Left kidney (tissue), 8 donors: ENCODE measurements at places on chromosomes 12 and 14. TPM values are rescaled to one million over a fixed set of nuclear protein-coding genes. Genes with fewer than 3 reads are reported as not detected.

DNA sequence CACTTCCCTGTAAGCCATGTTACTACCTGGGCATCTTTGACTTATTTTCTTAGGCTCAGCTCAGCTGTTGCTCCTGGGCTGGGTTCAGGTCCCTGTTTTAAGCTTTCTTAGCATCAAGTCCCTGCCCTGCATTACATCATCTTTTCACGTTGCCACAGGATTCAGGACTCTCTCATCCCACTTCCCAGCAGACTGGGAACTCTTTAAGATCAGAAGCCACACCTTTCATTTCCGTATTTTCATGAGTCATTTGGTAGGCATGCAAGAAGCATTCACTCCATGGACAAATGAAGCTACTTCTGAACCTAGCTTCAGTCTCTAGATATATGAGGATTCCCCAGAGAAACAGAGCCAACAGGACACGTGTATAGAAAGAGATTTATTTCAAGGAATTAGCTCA is 726.8 kb downstream of the VRK1 start:
- no peak for DNase-seq

- DNase-seq = no peak
Observed at GRCh38 chr14:105861985-105862465, 335.6 kb downstream of the TMEM121 start.

DNA sequence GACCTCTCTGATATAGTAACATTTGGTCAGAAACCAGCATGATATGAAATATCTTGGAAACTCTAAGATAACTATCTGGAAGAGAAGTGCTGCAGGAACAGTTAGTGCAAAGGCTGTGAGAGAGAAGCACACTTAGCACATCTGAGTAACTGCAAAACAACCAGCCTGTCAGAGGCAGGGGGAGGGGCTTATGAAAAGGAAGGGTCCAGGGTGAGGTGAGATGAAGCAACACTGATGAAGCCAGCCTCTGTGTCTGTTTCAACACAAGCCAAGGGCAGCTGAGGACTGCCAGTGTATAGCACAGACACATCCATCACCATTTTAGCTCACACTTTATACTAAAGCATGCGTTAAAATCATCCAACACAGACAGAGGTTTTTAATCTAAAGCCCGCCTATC is 37.4 kb upstream of the OVCH1 start:
- no peak for DNase-seq

DNA sequence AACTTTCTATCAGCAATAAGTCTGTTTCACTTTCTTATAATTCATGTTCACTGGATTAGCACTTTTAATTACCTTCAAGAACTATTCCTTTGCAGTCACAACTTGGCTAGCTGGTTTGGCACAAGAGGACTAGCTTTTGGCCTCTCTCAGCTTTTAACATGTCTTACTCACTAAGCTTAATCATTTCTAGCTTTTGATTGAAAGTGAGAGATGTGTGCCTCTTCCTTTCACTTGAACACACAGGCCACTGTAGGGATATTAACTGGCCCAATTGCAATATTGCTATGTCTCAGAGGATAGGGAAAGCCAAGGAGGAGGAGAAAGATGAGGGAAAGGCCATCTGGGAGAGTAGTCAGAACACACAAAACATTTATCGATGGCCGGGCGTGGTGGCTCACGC is 92.7 kb downstream of the PRICKLE1 start:
- DNase-seq = no peak

Gene CFAP54
- 4.4 TPM for polyA plus RNA-seq

Gene RPGRIP1
- polyA plus RNA-seq = 0.58 TPM

Gene CINP
- 36.4 TPM for polyA plus RNA-seq
